NCI-H1048 (cell line): ENCODE measurements at places on chromosomes 16 and 17.

DNA sequence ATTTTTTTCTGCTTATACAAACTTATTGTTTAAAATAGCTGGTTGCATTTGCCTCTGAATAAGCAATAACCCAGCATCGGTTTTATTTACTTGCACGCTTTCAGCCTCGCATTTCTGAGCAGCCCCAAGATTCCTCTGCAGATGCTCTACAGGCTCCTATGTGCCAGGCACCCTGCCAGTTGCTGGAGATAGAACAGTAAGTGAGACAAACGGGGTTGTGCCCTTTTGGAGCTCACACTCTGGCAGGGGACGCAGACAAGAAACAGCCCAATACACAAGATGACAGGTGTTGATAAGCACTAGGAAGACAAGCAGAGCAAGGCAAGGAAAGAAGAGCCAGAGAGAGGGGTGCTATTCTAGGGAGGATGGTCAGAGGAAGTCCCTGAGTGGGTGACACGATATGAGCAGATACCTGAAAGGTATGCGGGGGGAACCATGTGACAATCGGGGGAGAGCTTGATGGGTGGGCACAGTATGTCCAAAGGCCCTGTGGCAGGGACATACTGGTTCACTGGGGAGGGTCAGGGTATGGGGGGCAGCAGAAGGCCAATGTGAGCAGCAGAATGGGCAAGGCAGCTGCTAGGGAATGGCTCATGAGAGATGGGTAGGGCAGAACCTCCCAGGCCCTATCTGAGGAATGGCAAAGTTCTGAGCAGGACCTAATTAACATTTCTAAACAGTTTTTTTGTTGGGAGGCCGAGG, 18.7 kb upstream of the ADORA2B start:
- no peak for DNase-seq

DNA sequence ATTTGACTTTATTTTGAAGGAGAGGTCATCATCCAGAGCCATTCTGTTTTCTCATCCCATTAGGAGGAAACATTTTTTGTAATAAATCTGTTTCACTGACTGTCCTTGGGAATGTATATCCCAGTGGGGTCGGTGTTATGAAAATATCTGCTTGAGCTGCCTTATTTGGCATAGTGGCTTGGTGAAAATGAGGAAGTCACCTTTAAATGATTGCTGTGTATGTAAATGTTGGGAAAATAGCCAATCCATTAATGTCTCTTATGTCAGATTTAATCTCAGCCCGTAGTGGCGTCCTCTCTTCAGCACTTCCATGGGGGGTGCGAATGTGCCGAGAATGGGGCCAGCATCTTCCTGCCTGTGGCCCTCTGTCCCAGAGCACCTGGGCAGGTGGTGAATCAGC, 57.6 kb downstream of the BANP start:
- no peak for DNase-seq

- DNase-seq: no peak
Observed at GRCh38 chr16:82395212-82395611, 225.2 kb upstream of the MPHOSPH6 start.

- no peak for DNase-seq
Observed at GRCh38 chr17:79872762-79873161, 33.5 kb upstream of the CBX4 start.

DNA sequence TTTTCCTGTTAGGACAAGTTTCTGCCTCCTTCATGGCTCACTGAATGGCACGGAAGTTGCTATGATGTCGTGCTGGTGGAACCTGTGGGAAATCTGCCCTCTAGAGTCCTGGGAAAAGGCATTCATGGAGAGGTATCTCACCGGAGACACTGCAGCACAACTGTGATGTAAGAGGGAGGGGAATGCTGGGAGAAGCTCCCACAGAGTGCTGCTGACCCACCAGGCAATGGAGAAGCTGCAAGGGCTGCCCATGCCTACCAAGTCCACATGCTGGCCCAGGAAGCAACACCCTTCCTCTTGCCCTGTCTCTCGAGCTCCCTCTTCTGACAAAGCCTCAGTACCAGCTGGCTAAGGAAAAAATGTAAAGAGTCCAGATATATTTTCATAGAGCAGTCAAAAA, 45.2 kb upstream of the SLC5A11 start:
- DNase-seq: no peak

DNA sequence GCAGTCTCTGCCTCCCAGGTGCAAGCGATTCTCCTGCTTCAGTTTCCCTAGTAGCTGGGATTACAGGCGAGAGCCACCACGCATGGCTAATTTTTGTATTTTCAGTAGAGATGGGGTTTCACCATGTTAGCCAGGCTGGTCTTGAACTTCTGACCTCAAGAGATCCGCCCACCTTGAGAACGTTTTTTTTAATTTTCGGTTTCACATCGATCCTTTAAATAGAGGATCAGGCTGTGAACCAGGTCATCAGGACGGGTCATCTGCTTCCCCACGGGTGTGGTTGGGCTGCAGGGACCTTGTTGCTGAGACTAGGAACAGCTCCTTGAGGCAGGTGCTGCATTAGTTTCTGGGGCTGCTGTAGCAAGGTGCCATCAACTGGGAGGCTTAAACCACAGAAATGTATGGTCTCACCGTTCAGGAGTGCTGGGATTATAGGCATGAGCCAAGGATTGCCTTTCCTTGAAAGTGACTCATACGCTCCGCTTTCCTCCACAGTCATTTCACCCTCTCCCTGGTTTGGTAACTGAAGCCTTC, 7.9 kb upstream of the NAGPA start:
- no peak for DNase-seq

GRCh38 chr17:19305761-19306159, 56.8 kb downstream of the B9D1 start:
- DNase-seq: no peak

DNA sequence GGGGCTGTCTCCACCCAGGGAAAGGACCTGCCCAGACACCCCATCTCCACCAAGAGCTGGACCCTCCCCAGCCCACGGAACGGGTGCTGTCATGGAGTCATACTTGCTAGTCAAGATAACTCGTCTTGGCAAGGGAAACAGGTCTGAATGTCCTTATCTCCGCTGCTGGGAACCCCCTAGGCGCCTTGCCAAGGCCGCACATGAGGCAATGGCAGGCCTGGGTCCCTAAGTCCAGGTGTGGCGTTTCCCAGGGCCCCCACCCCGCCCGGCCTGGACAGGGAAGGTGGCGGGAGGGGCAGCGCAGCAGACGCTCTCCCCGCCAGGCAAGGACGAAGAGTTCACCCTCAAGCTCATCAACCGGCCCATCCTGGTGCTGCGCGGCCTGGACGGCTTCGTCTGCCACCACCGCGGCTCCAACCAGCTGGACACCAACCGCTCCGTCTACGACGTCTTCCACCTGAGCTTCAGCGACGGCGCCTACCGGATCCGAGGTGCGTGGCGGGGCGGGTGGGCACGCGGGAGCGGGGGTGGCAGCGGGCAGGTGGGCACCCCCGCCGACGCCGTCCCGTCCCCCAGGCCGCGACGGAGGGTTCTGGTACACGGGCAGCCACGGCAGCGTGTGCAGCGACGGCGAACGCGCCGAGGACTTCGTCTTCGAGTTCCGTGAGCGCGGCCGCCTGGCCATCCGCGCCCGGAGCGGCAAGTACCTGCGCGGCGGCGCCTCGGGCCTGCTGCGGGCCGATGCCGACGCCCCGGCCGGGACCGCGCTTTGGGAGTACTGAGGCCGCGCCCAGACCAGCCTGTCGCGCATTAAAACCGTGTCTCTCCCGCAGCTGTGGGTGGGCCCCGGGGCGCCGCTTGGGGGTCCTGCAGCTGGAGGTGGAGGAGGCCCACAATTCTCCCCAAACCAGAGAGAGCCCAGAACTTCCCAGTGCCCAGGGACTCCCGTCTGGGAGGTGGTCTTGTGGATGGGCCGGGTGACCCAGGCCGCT, 8.4 kb downstream of the FSCN2 start:
- DNase-seq: no peak

DNA sequence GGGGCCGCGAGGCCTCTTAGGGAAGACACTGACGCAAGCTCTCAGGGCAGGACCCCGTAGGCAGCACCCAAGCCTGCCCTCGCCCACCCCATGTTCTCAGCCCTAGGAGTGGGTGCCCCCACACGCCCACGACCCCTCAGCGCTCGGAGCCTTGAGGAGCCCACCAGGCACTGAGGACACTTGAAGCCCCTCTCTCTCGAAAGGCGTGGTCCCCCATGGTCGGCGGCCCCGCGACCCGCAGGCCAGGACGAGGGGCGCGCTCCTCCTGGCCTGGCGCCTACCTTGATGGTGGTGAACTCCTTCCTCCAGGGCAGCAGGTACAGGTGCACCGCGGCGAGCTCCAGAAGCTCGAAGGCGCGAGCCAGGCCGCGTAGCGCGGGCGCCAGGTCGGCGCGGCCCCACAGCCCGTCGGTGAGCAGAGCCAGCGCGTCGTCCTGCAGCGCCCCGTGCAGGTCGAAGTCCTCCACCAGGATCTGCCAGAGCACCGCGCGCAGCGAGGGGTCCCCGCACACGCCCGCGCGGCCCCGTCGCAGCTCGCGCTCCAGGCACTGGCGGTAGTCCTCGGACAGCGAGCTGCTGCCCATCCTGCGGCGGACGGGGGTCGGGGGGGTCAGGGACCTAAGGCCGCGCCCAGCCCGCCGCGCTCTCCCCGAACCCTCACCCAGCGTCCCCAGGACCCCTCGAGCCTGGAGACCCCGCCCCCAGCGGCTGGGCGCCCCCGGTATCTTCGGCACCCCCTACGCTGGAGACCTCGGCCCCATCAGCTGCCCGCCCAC, 668 bp downstream of the SPATA2L start:
- peak; percentile 5 for DNase-seq

DNA sequence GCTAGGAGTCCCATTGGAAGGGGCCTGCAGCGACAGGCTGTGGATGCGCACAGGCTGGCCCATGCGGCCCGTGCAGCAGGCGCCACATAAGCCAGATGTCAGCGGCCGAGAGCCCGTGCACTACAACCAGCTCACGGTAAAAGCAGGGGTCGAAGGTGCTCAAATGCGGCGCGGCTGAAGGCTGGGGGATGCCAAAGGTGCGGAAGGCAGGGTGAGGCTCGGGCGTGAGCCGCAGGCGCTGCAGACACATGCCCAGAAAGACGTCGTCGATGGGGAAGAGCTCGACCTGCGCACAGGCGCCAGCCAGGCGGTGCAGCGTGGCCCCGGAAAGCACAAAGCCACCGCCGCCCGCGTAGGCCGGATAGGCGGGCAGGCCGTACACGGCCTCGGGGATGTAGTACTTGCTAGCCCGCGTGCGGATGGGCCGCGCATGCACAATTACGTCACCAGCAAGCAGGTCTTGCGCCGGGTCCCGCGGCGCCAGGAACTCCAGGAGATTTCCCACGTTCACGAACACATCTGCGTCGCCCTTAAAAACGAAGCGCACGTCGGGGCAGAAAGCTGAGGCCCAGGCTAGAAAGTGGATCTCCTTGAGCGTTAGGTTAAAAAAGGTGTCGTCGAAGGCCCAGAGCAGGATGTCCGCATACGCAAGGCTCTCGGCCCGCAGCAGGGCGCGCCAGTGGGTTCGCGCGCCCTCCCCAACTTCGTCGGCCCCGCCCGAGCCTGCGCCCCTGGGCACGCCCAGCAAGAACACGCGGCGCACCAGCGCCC, 1.3 kb downstream of the B3GNT9 start:
- DNase-seq: no peak

DNA sequence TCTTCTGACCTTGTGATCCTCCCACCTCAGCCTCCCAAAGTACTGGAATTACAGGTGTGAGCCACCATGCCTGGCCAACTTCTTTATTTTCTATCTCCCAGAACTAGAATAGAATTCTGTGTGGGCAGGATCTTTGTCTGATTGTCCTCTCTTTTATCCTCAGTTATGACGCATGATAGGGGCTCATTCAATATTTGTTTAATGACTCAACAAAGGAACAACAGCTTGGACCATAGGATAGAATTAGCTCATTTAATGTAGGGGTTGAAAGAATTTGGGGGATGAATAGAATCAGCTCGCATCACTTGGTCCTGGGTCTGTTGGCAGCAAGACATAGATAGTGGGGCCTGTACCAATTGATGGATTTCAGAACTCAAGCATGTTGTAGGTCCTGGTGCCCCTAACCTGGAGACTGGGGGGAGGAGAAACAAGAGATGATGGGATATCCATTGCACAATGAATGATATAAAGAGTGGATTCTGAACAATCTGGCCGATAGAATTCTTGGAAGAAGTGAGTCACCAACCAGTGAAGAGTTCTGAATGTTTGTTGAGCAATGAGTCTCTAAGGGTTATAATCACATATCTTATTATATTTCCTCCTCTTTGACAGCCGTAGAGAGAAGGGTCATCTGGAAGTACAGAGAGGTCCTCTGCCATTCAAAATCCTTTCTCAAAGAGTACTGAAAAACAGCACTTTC, 250.2 kb downstream of the HS3ST4 start:
- DNase-seq: no peak

DNA sequence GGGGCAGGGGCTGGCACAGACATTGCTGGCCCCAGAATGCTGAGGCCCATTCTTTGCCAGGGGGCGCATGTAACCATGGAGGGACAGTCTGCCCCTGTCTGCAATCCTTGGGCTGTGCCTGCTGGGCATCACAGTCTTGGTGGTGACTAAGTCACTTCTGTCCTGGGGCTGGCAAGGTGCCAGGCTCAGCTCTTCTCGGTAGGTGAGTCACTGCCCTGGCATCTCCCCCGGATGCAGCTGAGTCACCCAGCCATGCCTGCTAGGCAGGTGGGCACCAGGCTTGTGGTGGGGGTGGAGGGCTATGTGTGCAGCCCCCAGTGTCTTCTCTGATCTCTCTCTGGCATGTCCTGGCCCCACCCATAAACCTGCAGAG, 5.6 kb downstream of the RARA start:
- peak; percentile 71 for DNase-seq

GRCh38 chr17:6278376-6278775, 156.5 kb downstream of the AIPL1 start:
- DNase-seq: no peak

DNA sequence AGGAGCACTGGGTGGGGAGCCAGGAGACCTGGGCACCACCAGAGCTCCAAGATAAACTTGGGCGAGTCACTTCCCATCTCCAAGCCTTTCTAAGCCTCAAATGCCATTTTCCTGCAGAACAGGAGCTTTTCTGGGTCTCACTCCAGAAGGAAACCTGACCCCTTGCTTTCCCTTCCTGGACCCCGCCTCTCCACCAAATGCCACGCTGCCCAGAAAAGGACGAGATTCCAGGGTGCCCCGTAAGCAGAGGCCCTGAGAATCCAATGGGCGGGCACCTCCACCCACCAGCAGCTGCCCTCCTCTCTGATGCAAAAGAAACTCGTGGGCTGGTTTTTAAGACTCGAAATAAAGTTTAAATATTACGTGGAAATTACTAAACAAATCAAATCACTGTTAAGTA, 31.3 kb downstream of the ZNF423 start:
- DNase-seq: no peak

GRCh38 chr16:11034481-11034931, 90.1 kb downstream of the CLEC16A start:
- DNase-seq: no peak

- no peak for DNase-seq
Observed at GRCh38 chr16:47150067-47150466, 6.3 kb upstream of the NETO2 start.

- peak; percentile 35 for DNase-seq
Observed at GRCh38 chr17:29124135-29124924, 55.9 kb downstream of the MYO18A start.
